A549 treated with dexamethasone at 1 μM for 4 hours (cell line): ENCODE measurements at places on chromosomes 16 and 17. TPM values are rescaled to one million over a fixed set of nuclear protein-coding genes. Genes with fewer than 3 reads are reported as not detected.

GP1BA gene
- total RNA-seq: not detected in 5 replicates

CCL14 gene
- not detected in 5 replicates for total RNA-seq

SRL gene
- total RNA-seq: 0.04 to 0.08 TPM (median 0.07 TPM) in 5 replicates

NIP7 gene
- 56.2 to 68.7 TPM (median 57.0 TPM) in 5 replicates for total RNA-seq

MEFV gene
- total RNA-seq: 0.03 to 0.07 TPM (median 0.07 TPM) in 3 of 5 replicates, not detected in the others

KRT24 gene
- total RNA-seq: not detected in 5 replicates

DPEP3 gene
- total RNA-seq: not detected in 5 replicates

SLFN11 gene
- total RNA-seq: 4.0 to 6.8 TPM (median 5.9 TPM) in 5 replicates

KRTAP17-1 gene
- total RNA-seq: not detected in 5 replicates

COQ9 gene
- total RNA-seq: 37.7 to 52.7 TPM (median 51.3 TPM) in 5 replicates

MYL11 gene
- 0.41 to 0.97 TPM (median 0.53 TPM) in 3 of 5 replicates, not detected in the others for total RNA-seq

CFAP97D1 gene
- total RNA-seq: 0.06 to 0.10 TPM (median 0.07 TPM) in 5 replicates

GPR139 gene
- total RNA-seq: not detected in 5 replicates

OTOP3 gene
- total RNA-seq: not detected in 5 replicates

KRTAP16-1 gene
- total RNA-seq: not detected in 5 replicates

CHD9NB gene
- total RNA-seq: 0.63 to 1.3 TPM (median 0.99 TPM) in 5 replicates

KRT12 gene
- total RNA-seq: not detected in 5 replicates

STH gene
- total RNA-seq: not detected in 5 replicates

CALB2 gene
- 3.8 to 6.3 TPM (median 5.3 TPM) in 5 replicates for total RNA-seq

ADGRG3 gene
- total RNA-seq: 0.43 to 0.71 TPM (median 0.62 TPM) in 5 replicates

GDPD1 gene
- 0.37 to 0.97 TPM (median 0.64 TPM) in 5 replicates for total RNA-seq

PRSS27 gene
- 1.1 to 2.4 TPM (median 1.5 TPM) in 5 replicates for total RNA-seq

CCL1 gene
- not detected in 5 replicates for total RNA-seq

SLC47A1 gene
- total RNA-seq: 20.1 to 23.7 TPM (median 22.6 TPM) in 5 replicates

GFAP gene
- 0.37 to 0.66 TPM (median 0.61 TPM) in 5 replicates for total RNA-seq
